ENCODE measurements at places on chromosomes 4 and X.

- no peak for ATAC-seq
Measured at GRCh38 chrX:1263600-1263999, 5.0 kb upstream of the CSF2RA start.

GRCh38 chrX:153827016-153827415, 3.3 kb downstream of the PDZD4 start:
- ATAC-seq, result no peak

GRCh38 chr4:23959396-23960148, 69.7 kb upstream of the PPARGC1A start:
- ATAC-seq, result no peak

GRCh38 chrX:15358533-15358932, 23.2 kb upstream of the PIGA start:
- ATAC-seq, result no peak

- ATAC-seq, result no peak
Measured at GRCh38 chr4:14864365-14865030, 137.8 kb upstream of the CPEB2 start.

DNA sequence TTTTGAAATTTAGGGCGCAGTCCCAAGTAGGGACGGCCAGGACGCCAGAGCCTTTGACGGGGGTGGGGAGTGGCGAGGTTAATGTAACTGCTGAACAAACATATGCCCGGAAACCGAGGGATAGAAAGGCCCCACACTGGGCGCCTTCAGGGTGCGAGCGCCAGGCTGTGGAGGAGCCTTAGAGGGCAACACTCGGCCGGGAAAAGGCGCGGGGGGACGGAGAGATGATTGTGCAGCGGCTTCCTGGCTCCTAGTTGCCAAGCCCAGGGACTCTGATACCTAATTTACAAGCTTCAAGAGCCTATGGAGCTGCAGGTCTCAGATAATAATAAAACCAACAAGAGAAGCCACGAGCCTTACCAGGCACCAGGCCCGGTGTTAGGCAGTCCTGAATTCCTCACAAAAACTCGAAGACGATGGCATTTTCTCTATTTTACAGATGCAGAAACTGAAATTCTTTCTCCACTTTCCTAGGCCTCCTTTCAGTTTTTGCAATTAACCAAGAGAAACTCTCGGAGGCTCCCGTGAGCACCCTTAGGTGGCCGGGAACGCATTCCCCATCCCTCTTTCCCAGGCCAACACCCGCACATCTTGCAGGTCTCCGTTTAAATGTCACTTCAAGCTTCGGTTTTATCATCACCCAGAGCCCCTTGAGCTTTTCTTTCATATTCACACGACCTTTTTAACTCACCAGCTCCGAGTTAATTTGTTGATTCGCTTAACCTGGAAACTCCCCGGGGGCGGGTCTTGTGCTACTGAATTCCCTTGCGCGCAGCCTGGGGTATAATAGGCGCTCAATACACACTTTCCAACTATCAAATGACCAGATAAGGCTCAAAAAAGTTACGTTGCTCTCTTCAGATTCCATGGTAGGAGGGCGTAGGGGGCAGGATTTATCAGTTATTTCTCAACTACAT, 6.4 kb upstream of the GSX2 start:
- no peak for ATAC-seq

DNA sequence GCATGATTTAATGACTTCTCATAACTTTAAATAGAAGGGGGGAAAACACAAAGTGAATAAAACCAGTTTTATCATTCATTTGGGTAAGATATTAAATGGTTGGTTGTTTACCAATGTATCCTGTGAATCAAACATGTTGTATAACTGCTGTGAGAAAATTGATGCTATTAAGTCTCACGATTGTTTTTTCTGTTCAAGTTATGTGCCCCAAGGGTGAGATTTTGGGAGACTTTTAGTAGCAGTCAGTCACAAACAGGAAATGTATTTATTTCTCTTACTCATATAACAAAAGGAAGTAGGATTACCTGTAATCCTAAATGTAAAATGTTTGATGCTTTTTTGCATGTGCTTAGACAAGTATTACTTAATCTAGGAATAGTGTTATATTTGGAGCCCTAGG, 39.2 kb downstream of the MTHFD2L start:
- no peak for ATAC-seq

GRCh38 chr4:1049591-1049905, 38.1 kb downstream of the FGFRL1 start:
- no peak for ATAC-seq

DNA sequence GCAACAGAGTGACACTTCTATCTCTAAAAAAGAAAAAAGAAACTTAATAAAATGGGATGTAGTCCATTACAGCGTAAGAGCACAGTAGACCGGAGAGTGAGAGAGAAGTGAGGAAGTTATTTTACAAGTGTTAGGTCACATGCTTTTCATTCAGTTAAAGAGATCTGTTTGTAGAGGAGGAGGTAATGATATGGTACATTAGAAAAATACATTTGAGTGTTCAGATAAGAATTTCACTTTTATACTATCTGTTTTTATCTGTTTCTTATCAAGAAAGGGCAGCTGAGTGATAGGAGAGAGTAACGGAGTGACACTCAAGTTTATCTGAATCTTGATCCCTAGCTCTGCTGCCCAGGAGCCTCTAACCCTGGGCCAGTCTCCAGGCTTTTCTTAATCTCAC, 38.9 kb downstream of the FNIP2 start:
- no peak for ATAC-seq

Data from SK-N-SH treated with all-trans-retinoic acid at 6 μM for 48 hours (cell line).